ENCODE measurements at places on chromosomes 3 and 15. TPM values are rescaled to one million over a fixed set of nuclear protein-coding genes. Genes with fewer than 3 reads are reported as not detected.

GRCh38 chr15:38745626-38746025 lies 181.0 kb upstream of the RASGRP1 start:
- DNase-seq: no peak

- DNase-seq: no peak
Observed at GRCh38 chr3:123663977-123664376, 79.1 kb upstream of the HACD2 start.

DNA sequence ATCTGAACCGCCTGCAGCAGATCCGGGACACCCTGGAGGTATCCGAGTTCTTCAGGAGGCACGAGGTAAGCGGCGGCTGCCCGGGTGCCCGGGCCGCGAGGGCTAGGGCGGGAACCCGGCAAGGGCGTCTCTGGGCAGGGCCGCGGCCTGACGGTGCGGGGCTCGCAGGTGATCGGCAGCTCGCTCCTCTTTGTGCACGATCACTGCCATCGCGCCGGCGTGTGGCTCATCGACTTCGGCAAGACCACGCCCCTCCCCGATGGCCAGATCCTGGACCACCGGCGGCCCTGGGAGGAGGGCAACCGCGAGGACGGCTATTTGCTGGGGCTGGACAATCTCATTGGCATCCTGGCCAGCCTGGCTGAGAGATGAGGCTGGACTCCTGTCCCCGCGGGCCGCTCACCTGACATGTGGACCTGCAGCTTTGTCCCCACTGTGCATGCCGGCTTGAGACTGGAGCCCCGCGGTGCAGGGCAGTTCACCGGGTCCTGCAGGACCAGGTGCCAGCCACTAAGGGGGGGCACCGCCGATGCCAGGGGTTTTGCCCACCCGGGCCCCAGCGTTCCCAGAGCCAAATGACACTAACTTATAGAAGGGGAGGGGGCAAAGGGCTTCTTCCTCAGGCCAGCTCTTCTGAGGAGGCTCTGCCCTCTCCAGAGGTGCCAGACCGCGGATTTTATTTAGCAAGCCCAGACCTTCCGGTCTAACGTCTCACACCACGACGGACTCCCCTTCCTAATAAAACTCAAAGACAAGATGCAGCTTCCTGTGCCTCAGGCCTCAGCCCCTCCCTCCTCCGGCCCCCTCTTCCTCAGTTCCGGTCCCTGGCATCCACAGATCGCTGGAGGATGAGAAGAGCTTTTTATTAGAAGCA lies 9.4 kb downstream of the ITPKA start:
- no peak for DNase-seq

GRCh38 chr3:19775765-19776164 lies 158.3 kb downstream of the EFHB start:
- DNase-seq: no peak

DNA sequence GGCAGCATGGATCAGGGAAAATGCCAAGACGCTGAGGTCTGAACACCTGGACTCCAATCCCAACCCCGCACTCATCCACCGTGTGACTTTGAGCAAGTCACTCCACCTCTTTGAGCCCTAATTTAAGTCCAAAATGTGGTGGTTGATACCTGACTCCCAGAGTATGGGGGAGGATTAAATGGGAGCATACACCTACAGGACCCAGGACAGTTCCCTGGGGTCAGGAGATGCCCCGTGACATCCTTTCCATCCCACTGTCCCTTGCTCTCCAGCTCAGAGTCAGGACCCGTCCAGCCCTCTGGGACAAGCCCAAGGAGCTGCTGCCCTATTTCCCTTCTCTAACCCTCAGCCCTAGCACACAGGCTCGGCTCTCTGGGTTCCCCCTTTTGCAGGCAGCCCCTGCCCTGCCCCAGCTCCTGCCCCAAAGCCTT lies 276.4 kb downstream of the XXYLT1 start:
- DNase-seq: no peak

DNA sequence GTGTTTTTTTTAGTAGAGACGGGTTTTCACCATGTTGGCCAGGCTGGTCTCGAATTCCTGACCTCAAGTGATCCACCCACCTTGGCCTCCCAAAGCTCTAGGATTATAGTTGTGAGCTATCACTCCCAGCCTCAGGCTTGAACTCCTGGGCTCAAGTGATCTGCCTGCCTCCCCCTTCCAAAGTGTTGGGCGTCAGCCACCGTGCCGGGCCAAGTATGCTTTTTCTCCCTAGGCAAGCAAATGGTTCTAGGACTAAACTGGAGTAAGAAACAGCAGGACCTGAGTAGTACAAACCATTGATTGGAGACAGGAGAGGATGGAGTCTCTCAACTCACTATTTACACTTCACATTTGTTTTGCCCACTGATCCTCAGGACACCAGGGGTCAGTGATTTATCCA lies 4.6 kb upstream of the PTPN9 start:
- DNase-seq: peak; percentile 34

- DNase-seq: no peak
Observed at GRCh38 chr15:78981532-78982313, 36.9 kb upstream of the CTSH start.

HDC gene
- not detected for total RNA-seq

NXPE3 gene
- 19.7 TPM for total RNA-seq

Measured in fibroblast of the aortic adventitia (primary cell).